ENCODE measurements at places on chromosomes 13 and 19.

DNA sequence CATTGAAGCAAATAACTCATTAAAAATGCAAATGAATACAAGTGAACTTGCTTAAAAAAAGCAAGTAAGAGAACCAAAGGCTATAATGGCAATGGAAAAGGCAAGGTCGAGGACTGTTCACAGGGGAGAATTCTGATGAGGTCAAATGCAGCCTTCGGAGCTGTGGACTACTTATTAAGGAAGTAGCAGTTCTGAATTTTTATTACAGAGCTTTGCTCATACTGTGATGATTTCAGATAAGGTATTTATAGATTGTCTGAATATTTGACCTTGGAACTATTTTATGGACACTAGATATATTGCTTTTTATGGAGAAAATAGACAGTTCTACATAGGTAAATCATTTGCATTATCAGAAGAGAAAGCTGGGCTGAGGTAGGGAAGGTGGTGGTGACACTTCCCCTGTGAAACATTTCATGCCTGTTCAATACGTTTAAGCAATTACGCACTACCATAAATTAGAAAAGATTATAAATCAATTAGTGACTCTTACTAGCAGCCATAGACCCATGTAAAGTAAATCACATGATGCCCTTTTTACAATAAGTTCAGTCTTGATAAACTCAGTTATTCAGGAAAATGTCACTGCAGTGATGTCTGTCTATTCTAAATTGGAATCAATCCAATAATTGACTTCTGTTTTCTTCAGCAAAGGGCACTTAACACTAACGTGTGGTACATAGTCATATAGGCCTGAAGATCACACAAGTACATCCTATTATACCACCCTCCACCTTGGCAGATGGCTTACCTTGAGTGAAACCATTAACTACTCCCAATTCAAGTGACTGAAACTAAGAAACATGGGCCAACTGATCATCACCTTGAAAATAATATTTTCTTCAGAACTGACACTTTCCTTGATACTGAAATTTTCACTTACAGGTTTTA, 260.0 kb downstream of the KLF12 start:
- DNase-seq: no peak

DNA sequence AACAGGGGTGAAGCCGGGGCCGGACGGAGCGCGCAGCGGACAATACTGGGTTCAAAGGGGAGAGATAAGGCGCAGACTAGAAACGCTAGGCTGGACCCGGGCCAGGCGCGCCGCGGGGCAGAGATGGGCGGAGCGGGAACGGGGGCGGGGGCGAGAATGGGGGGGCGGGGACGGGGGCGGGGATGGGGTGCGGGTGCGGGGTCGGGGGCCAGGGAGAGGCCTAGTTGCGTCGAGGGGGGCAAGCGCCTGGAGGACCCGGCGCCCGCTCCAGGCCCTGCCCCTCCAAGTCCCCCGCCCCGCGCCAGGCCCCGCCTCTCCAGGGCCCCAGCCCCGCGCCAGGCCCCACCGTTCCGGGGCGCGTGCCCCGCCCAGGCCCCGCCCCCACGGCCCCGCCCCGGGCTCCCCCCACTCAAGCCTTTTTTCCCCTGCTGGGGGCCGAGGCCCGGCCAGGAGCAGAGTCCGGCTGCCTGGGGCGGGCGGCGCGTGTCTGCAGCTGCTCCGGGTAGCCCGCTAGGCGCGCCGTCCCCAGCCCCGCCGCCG, at the start of gene CERS4:
TSS of gene CERS4 (plus strand) at position 449 of the 540 bp plus-strand sequence. CDS start 41,707 bp downstream, outside the sequence.
- DNase-seq: peak; percentile 45

DNA sequence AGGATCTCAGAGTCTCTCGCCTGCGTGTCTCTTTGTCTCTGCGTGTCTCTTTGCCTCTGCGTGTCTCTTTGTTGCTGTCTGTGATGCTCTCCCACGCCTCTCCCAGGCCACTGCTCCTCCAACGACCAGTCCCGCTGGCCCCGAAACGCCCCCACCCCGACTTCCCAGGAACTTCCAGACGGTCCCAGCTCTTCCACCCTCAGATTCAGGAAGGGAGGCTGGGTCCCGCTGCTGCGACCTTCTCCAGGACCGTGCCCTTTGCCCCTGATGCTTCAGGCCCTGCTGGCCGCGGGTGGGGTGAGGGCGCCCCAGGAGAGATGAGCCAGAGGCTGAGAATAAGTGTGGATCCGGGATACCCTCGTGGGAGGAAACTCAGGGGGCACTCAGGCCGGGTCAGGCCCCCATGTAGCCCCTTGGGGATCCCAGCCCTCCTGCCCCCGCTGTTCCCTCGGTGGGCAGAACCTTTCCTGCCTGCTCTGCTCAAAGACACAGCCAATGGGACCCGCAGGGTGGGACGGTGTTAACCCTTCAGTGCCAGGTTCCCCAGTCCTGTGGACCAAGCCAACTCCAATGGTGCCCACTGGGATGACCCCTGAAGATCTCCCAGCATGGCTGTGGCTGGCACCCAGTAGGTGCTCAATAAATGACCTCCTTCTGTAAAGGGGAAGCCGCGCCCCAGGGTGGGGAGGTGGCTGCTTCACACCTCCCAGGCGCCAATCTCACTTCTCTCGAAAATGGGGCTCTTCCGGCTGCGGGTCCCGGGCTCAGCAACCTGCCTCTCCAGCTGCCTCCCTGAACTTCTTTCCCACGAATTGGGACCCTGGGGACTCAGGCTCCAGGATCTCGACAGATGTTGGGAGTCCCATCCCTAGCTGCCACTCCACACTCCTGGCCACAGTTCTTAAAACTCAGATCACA, 1.5 kb upstream of the S1PR5 start:
- no peak for DNase-seq

GRCh38 chr19:7661744-7662538, 6.9 kb upstream of the RETN start:
- no peak for DNase-seq

- DNase-seq: peak; percentile 47
These were observed 2.2 kb downstream of the ZIC2 start for GRCh38 chr13:99983499-99984401.

DNA sequence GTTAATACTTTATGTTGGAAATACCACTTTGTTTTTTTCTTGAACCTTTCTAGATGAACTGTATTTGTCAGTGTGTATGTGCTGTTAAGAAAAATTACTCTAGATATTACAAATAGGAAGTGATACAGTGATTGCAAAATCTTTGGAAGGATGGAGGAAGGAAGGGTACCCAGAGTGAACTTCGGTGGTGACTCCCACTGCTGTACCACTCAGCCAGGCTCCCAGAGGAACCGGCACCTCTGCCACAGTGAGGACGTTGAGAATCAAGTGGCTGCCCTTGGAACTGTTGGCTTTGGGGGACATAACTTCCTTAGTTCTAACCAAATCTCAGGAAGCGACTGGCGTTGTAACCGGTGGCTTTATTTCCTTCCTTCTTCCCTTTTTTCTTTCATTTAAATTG, 184.7 kb downstream of the PCCA start:
- no peak for DNase-seq

DNA sequence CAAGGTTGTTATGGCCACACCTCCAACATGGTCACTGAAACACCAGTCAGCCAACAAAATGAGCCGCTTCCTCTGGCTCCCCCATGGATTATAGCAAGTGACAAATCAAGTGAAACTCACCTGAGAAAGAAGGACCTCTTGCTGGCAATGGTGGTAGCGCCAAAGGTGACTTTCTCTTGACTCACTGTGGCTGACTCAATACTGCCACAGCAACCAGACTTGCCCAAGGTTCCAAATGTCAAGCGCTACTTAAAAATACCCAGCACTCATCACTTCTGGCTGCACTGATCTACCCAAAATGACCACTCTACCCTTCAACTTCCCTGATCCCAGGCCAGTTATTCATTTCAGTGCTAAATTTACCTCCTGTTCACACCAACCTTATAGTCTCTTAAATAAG, 495.5 kb downstream of the FOXO1 start:
- DNase-seq: no peak

DNA sequence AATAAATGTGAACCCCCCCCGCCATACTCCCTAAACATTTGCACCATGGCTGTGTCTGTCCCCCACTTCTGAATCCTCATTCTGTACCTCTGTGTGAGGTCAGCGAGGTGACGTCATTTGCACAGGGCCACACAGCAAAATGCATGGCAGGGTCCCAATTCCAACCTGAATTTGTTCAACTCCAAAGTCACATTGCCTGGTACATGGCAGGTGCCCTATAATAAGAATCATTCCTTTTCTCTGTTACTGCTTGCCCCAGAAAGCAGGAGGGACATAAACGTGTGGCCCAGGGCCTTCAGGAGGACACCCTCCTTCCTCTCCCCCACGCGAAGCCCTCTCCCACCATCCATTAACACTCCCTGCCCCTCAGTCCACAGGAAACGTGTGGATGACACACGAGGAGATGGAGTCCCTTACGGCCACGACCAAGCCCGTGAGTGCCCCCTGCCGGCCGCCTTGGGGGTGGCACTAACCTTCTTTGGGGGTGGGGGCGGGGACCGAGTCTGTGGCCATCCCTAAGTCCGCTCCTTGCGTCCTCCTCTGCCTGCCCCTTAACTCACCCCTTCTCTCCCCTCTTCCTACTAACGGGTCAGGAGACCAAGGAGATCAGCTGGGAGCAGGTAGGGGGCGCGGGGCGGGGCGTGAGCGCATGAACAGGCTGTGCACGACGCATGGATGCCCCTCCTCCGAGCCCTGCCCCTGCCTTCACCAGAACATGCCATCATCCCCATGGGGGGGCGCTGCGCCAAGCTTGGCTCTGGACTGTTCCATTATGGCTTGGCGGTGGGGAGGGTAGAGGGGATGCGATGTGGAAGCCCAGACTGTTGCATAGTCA, 9.4 kb downstream of the HRC start:
- DNase-seq: peak; percentile 85

- peak; percentile 68 for DNase-seq
These were observed 44.2 kb downstream of the WASF3 start for GRCh38 chr13:26601669-26602068.

GRCh38 chr19:2636141-2636896, 66.2 kb downstream of the GNG7 start:
- no peak for DNase-seq

DNA sequence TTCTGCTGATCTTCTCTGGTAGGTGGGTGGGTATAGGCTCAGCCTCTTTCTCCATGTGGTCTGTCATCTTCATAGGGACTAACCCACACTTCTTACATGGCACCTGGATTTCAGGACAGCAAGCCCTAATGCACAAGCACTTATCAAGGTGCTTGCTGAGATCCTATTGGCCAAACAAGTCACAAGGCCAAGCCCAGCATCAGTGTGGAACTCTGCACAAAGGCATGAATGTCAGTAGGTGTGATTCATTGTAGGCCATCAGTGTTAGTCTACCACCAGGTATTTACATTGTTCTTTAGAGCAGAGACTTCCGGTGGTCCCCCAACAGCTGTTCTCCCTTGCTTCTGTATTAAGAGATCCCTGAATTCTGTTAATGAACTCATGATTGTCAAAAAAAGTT, 8.3 kb upstream of the RB1 start:
- DNase-seq: no peak

GRCh38 chr13:30861836-30862467, 44.1 kb upstream of the MEDAG start:
- DNase-seq: no peak

DNA sequence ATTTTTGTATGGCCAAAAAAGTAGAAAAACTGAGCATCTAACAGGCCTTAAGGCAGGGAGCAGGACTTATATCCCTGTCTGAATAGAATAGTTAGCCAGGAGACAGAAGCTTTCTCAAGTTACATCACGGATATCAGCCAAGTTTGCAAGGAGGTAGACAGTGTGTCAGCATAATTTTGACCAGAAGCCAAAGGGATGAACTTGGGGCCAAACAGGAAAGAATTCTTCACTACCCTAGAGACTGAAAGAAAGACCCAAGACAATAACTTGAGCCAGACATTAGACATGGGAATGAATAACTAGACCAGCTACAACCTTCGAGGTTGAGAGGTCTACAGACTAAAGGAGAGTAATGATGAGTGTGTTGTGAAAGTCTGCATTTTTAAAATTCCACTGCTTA, 48.1 kb upstream of the PCDH9 start:
- DNase-seq: peak; percentile 81

DNA sequence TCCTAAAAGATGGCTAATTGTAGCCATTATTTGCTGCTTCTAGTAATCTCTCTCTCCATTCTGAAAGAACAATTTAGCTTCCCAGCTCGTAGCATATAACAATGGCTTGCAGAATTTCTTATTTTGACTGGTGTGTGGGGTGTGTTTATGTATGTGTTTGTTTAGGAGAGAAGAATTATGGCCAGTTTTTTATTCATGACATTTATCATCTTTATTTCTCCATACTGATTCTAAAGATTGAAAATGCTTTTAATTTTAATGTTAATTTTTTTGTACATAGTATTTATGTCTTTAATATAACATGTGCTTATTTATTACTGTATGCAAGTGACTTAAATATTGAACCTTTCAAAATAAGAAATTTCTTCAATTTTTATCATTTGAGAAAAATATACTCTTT, 115.8 kb upstream of the TMTC4 start:
- DNase-seq: no peak

DNA sequence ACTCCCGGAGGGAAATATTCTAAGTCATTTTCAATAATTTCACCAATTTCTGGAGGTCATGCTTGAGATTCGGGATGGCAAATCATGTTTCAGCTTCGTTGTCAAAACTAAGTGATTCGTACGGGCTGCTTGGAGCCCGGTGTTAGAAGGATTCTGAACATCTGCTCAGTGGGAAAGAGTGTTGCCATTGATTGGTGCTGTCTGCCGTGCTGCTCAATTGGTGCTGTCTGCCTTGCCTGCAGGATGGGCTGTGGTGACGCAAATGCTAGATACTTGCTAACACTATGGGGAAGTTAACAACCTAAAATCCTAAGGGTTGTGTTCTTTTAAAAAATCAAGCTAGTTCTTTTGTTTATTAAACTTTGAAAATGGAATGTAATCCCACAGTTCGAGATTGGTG, 17.3 kb upstream of the CACNG8 start:
- DNase-seq: no peak

DNA sequence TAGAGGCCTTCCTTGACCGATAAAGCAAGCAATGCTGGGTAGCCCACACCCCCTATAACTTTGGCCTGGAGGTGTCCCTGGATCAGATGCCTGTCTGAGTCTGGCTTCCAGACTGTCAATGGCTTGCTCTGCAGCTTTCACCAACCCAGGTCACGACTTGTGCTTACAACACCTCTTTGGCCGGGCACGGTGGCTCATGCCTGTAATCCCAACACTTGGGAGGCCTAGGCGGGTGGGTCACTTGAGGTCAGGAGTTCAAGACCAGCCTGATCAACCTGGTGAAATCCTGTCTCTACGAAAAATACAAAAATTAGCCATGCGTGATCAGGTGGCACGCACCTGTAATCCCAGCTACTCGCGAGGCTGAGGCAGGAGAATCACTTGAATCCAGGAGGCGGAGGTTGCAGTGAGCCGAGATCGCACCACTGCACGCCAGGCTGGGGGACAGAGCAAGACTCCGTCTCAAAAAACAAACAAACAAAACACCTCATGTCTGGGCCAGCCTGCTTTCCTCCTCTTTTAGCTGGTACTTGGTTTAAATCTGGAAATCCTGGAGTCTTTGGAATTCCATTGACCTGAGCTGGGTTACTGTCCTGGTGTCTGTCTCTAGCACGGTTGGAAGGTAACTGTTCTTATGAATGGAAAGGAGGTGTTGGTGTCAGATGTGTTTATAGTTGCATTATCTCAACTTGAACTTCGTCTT, 10.3 kb upstream of the GARRE1 start:
- no peak for DNase-seq

GRCh38 chr13:50378509-50379044, 363.3 kb downstream of the KCNRG start:
- DNase-seq: no peak

- peak; percentile 36 for DNase-seq
These were observed 11.8 kb upstream of the SHD start for GRCh38 chr19:4267101-4267900.

All from fibroblast of skin of scalp (primary cell).